ENCODE measurements at places on chromosomes 12 and 14.
A peak's percentile ranks its signal among the peaks of the same experiment; 100 is the strongest.

- DNase-seq = no peak
Measured at GRCh38 chr12:45077251-45077650, 26.4 kb upstream of the DBX2 start.

DNA sequence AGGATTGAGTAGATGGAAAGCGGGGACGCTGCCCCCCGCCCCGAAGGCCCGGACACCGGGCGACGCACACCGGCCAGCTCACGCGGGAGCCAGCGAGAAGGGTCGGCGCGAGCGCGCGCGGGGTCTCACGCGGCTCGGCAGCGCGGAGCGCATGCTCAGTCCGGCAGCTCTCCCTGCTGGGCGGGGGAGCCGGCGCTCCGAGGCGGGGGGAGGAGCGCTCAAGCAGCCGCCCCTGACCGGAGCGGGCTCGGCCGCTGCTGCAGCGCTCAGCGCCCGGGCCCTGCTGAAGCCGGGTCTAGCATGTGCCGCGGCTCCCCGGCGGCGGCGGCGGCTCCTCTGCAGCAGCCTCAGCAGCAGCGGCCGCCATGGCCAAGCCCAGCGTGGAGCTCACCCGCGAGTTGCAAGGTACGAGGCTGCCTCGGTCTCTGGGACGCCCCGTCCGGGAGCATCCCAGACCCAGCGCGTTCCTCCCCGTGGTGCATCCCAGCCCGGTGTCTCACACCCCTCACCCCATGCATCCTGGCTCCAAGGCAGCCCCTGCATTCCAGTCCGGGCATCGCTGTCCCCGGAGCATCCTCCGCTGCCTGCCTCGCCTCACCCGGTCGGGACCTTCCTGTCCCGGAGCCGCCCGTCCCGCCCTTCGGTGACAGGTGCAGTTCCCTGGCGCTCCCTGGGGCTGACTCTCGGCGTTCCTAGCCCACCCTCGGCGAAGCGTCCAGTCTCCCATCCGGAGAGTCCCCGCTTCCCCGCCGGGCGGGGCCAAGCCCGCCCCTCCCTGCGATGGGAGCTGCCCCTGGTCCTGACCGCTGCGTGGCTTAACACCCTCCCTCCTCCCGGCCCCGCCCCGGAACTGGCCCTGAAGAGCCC, at the start of gene CARMIL3:
Gene CARMIL3 (plus strand): TSS at position 221 of the 867 bp plus-strand sequence. CDS start 145 bp downstream, at position 366.
- peak; percentile 60 for DNase-seq

DNA sequence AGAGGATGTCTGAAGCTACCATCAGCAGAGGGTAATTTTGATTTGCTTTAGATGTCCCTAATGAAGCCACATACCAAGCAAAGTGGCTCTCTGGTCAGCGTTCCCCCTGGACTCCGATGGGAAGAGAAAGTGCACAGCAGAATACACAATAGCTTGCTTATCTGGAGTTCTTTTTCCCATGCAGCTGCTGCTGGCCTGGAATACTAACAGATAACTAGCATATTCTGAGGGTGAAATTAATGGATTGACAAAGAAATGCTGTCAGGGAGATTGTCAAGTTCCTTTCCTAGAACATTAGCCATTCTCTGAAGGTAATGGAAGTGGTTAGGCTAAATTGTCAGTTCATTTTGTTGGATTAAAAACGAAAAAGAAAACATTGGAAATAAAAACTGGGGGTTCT, 391.3 kb downstream of the FLRT2 start:
- no peak for DNase-seq

DNA sequence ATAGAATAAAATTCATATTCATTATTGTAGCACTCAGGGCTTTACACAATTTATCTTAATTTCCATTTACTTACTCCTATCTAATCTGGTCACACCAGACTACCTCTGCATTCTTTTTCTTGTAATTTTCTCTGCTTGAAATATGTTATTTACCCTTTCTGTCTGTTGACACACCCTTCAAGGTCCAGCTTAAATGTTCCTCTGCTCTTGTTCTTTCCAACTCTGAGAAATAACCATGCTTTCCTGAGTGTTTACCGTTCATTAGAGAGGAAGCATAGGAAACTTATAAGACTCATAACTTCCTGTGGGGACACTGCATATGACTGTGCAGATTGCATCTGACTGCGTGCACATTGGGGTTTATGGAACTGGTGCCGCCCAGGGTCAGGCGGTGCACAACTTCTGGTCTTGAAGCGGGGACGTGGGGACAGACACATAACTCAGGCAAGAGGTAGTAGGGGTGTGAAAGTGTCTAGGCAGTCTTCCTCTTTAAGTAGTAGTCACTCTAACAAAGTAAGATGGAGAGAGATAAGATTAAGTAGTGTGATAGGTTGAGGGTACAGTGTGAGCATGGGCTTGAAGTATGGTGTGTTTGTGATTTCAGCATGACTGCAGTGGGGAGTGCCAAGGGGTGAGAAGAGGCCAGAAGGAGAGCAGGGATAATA, 42.6 kb upstream of the FOXJ2 start:
- DNase-seq = no peak

DNA sequence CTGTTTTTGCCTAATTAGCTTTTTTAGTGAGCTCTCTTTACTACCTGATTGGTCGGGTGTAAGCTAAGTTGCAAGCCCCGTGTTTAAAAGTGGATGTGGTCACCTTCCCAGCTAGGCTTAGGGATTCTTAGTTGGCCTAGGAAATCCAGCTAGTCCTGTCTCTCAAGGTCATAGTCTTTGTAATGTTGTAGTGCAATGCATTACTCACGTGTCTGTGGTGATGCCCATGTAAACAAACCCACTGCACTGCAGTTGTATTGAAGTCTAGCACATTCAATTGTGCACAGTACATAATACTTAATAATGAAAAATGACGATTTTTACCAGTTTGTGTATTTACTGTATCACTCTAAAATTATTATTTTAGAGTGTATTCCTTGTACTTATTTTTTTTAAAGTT, 335.5 kb downstream of the NUAK1 start:
- no peak for DNase-seq

DNA sequence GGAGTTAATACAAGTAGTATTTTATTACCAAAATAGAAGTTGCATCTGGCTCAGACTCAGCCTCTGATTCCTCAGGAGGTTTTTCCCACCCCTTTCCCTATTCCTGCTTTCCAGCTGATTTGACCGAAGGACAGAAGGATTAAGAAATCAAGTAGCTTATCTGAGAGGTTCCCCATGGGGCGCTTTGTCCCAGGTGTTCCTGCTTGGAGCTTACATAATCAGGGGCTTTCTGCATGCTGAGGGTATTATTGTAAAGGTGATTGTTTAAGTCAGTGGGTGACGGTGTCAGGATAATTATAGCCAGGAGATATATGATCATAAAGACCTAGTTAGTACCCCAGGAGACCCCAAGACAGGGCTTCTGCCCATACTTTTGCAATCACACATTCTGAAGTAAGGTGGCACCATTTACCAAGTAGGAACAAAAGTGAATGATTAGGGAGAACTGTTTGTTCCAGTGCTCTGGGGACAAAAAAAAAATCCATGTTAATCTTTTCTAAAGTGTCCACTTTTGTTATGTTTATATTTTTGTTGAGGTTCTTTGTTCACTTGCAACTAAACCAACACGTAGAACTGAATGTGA, 921.3 kb downstream of the NRXN3 start:
- no peak for DNase-seq

DNA sequence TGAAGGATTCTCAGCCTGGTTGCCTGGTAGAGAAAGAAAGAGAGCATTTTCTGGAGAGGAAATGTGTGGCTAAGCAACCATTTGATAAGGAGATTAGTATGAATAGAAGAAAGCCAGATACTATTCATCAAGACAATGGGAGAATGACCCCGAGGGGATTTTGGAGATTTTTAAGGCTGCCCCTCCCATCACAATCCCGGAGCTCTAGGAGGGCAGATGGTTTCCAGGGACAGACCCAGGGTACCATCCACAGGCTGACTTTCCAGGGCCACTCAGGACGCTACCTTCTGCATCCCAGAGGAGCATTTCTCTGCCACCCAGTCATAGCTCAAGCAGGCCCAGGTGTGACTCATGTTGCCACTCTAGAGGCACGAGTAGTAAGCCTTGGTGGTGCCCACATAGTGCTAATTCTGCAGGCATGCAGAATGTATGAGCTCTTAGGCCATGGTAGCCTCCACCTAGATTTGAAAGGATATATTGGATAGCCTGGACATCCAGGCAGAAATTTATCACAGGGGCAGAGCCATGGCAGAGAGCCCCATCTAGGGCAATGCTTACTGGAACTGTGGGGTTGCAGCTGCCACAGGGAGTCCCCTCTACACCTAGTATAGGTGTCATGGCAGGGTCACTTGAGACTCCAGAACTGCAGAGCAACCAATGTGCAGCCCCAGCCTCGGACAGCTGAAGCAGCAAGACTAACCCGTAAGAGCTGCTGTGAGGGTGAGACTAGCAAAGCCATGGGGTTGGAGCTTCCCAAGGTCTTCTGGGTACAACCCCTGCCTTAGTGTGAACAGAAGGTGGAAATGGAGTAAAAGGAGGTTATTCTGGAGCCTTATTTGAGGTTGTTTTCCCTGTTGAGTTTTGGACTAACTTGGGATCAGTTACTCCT, 366.0 kb downstream of the ZFP36L1 start:
- no peak for DNase-seq

DNA sequence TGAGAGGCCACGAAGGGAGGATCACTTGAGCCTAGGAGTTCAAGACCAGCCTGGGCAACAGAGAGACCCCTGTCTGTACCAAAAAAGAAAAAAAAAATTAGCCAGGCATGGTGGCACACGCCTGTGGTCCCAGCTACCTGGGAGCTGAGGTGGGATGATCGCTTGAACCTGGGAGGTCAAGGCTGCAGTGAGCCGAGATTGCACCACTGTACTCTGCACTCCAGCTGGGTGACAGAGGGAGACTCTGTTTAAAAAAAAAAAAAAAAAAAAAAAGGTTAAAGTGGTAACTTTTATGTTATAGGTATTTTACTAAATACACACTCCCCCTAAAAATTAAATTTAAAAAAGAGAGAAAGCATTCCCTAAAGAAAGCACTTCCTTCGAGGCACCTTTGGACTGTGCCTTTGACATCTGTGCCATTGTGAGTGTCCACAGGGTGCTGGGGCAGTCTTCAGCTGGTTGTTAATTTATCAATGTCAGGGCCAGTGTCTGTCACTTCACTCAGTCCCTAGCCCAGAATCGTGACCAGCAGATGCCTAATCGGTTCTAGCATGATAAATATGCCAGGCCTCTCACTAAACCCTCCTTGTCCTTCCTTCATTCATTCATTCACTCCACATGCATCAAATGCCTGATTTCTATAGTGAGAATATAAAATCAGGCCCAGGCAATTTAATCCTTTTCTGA, 63.1 kb downstream of the B4GALNT3 start:
- no peak for DNase-seq

DNA sequence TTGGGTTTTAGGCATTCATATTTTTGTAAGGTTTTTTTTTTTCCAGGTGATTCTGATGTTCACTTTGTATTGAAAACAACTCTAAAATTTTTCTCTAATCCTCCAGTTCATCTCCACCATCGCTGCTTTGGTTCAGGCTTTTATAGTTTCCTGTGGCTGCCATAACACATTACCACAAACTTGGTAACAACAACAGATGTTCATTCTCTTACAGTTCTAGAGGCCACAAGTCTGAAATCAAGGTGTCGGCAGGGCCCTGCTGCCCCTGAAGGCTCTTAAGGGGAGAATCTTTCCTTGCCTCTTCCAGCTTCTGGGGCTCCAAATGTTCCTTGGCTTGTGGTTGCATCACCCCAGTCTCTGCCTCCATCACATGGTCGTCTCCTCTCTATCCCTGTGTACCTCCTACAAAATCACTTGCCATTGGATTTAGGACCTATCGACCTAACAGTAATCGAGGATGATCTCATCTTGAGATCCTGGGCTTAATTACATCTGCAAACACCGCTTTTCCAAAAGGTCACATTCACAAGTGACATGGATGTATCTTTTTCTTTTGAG, 55.2 kb downstream of the PELI2 start:
- no peak for DNase-seq

DNA sequence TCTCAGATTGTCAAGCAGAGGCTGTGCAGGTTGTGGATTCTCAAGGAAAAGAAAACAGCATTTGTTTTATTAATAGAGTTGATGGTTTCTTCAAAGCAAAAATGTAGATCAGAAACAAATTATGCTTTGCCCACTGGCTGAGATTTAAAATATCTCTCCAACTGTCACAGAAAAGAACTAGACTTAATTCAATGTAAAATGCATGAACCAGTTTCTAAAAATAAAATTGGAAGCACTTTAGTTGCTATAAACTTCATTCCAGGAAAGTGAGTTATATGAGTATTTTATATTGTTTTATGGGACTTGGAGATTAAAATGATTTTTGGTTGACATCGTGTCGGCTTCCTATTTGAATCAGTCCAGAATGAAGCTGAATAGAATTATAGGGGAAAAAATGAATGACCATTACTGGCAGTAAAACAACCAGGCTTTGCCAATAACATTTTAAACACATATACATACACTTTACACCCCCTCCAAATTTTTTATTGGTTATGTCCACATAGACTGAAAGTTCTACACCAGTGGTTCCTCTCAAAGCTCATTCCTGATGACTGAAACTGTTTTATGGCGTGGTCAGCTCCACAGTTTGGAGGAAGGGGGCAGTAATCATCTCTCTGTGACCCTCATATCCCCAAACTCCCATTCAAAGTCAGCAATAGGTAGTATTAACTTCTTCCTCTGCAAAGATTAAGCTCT, 55.5 kb upstream of the DAAM1 start:
- no peak for DNase-seq
